Suprapubic skin (tissue), 4 donors: ENCODE measurements at places on chromosomes 11 and 22. TPM values are rescaled to one million over a fixed set of nuclear protein-coding genes. Genes with fewer than 3 reads are reported as not detected.

The C11orf16 gene
- not detected for total RNA-seq

The BRD1 gene
- 84.0 TPM for total RNA-seq

The TNNT3 gene
- 3.4 TPM for total RNA-seq

The TMPRSS5 gene
- 2.3 TPM for total RNA-seq

The VWCE gene
- 0.26 TPM for total RNA-seq

The TREH gene
- total RNA-seq, result not detected

The PGA4 gene
- total RNA-seq, result 4.8 TPM

The UBXN1 gene
- total RNA-seq, result 159 TPM

The INS gene
- total RNA-seq, result not detected

The RAB3IL1 gene
- total RNA-seq, result 7.9 TPM

The OR52I1 gene
- not detected for total RNA-seq

The ANO1 gene
- 87.7 TPM for total RNA-seq

The RAC2 gene
- total RNA-seq, result 3.9 TPM

The PDGFB gene
- total RNA-seq, result 20.6 TPM

The GRK3 gene
- 6.7 TPM for total RNA-seq

The NAALAD2 gene
- 0.57 TPM for total RNA-seq

The PPFIBP2 gene
- total RNA-seq, result 78.8 TPM

The NAA40 gene
- 19.2 TPM for total RNA-seq

The FOLH1 gene
- 1.2 TPM for total RNA-seq

The SLC5A12 gene
- total RNA-seq, result not detected

The MMP7 gene
- total RNA-seq, result 64.1 TPM

The XKR3 gene
- total RNA-seq, result not detected

The MIOX gene
- not detected for total RNA-seq

The ASCL2 gene
- 13.8 TPM for total RNA-seq

The NDUFV1 gene
- 361 TPM for total RNA-seq

The TRIM29 gene
- total RNA-seq, result 1,527 TPM
